ENCODE measurements at places on chromosomes 12 and 14. TPM values are rescaled to one million over a fixed set of nuclear protein-coding genes. Genes with fewer than 3 reads are reported as not detected.

Gene CEBPE
- polyA plus RNA-seq: not detected

Gene CD69
- polyA plus RNA-seq: not detected

DNA sequence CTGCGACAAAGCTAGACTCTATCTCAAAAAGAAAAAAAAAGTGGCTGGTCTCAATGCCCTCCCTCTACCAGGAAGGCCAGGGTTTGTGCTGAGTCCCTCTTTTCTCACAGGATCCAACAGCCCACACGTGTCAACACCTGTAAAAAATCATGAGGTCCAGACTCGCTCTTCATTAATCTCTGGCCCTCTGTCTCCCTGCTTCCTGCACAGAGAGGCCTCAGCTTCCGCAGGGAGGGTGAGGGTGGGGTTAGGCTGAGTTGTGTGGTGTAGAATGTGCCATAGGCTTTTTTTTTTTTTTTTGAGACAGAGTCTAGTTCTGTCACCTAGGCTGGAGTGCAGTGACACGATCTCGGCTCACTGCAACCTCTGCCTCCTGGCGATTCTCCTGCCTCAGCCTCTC lies 6.1 kb downstream of the CFAP73 start:
- no peak for DNase-seq

Gene GPR65
- not detected for polyA plus RNA-seq

DNA sequence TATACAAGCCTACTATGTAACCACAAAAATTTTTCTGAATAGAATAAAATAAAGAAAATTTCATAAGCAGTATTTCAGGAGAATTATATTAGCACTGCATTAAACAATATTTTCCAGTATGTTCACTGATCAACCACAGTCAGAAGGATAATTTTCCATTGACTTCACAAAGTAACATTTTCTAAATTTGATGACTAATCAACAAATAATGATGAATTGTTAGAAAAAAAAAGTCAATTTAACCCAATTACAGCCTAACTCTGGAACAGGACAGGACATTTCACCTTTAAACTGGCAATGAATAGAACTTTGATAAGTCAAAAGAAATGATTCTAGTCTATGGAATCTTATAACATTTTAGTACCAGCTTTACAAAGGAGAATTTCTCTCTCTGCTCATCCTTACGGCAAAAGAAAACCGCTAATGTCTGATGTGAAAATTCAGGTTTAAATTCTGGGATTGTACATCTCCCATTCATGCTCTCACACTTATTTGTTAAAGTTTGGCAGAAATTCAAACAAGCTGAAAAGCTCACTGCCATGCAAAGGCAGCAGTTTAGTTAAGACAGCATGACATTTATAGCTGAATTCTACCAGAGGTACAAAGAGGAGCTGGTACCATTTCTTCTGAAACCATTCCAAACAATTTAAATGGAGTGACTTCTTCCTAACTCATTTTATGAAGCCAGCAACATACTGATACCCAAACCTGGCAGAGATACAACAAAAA lies 84.5 kb downstream of the MDGA2 start:
- DNase-seq: no peak

DNA sequence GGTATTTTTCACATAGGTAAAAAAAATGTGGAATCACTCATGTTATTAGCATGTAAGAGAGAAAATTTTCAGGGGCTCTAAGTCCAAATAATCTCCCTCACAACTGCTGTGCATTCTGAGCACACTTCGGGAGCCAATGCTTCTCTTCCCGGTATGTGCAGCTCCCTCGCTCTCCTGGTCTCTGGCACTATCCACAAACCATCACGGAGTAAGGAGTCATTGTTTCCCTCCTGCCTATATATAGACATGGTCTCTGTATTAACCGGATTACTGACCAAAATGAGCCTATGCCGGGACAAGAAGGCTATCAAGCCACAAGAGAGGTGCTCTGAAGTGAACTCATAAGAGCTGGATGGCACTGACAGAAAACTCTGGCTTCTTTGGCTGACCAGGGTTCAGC lies 13.4 kb downstream of the HECTD4 start:
- no peak for DNase-seq

DNA sequence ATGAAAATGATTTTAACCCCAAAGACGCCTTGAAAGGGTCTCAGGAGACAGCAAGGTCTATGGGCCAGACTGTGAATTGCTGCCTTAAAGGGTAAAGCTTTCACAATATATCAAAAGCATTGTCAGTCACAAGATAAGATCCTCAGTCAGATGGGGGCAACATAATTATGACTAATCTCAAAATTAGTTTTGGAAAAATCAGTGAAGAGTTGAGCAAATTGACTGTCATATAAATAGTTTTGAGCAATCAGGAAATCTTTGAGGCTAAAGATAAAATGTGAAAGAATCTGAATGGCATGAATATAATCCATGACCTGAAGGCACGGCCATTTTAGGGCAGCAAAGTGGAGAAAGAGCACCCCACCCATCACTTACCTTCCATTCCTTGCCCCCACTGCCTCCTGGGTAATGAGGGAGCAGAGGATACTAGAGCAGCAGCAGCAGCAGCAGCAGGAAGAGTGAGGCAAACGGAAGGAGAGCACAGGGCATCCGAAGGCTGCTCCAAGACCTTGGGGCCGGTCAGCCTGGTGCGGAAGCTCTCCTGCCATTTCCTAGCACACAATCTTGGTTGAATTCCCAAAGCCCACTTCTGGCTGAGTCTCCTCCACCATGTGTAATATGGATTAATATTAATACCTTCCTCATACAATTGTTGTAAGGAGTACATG lies 7.0 kb downstream of the STON2 start:
- DNase-seq: no peak

DNA sequence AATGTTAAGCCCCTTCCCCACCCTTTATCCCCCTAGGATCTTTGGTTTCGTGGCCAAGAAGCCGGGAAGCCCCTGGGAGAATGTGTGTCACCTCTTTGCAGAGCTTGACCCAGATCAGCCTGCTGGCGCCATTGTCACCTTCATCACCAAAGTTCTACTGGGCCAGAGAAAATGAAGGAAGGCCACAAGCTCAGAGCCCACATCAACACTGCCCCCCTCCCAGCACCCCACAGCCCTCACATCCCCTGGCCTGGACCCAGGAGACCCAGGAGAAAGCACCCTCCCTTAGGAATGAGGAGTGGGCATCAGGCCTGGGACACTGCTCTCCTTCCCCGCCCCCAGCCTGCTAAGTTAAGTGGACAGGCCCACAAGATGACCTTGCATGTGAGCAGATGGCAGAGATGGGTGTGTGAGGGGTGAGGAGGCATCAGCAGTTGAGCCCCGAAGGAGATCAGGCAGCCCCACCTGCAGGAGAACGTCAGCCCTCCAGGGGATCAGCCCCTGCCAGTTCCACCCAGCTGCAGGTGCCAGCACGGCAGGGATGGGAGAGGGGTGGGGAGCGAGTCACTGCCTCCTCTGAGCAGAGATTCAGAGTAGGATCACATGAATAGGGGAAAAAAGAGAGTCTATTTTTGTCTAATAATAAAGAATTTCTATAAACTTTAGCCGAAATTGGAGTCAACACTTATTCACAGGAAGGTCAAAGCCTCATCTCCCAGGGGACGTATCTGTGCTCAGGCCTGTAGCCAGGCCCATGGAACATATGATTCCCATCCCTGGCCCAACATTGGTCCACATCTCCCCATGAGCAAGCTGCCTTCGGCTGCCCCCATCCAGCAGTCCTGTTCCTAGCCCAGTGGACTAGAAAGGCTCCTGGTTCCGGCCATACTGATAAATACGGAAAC lies 14.1 kb downstream of the TNS2 start:
- DNase-seq: no peak

DNA sequence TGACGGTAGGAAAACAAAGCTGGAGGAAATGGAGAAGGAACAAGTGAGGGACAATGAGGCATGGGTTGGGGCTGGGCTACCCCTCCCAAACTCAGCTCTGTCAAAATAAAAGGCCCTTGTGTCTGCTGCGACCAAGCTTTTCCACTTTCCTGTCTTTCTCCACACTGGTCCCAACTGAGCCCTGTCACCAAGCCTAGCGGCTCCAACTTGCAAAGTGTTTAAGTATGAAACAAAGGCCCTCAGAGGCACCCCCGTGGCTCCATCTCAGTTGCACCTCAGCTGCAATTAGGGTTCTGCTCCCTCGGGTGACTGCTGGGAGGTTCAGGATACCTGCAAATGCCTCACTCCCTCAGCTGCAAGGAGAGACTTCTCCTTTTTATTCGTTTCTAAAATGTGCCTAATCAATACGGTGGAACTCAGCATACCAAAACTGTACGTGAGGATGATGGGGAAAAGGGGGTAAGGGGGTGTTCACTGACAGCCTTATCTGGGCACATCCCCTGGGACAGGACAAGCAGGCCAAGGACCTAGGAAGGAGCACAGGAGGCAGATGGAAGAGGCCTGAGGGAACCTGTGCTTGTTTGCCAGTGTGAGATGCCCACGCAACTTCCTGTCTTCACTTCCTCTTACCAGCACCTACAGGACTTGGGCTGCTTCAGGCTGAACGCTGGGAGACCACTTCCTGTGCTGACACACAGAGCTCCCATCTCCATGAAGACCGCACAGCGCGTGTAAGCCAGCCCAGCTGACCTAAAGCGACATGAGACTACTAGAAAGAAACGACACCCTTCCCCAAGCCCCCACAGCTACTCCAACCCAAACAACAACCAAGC lies 8.9 kb downstream of the VAMP1 start:
- DNase-seq: no peak

Gene E2F7
- polyA plus RNA-seq: 11.9 TPM

Gene EXOC3L4
- not detected for polyA plus RNA-seq

Gene RERG
- polyA plus RNA-seq: not detected

Gene ANKS1B
- polyA plus RNA-seq: not detected

DNA sequence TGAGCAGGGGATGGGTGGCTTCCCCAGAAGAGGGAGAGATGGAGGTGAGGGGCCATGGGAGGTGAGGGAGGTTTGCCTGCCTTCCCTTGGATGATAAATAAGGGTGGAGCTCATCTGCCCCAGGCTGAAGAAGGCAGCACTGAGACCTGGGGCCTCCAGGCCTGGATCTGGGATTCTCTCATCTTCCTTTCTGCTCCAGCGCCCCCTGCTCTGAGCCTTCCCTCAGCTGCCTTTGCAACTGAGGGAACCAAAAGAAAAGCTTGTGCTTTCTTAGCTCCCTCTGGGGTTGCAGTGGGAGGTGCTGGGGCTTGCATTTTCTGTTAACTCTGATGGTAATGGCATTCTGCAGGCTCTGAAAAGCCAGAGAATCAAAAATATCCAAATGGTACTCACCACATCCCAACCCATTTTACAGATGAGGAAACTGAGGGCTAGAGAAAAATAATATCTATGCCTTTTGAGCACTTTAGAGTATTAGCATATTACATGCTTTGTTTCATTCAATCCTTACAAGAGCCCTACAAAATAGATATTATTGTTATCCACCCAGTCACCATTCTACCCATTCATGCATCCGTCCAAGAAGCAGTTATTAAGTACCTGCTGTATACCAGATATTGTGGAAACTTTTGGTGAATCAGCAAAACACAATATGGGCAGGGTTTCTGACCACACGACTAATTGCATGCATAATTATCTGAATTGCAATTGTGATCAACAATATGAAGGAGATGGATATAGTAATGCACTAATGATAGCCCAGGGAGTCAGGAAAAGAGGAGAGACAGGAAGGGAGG lies 102.2 kb downstream of the WSCD2 start:
- DNase-seq: no peak

Gene ESYT1
- 236 TPM for polyA plus RNA-seq

Gene C2CD5
- polyA plus RNA-seq: 8.7 TPM

DNA sequence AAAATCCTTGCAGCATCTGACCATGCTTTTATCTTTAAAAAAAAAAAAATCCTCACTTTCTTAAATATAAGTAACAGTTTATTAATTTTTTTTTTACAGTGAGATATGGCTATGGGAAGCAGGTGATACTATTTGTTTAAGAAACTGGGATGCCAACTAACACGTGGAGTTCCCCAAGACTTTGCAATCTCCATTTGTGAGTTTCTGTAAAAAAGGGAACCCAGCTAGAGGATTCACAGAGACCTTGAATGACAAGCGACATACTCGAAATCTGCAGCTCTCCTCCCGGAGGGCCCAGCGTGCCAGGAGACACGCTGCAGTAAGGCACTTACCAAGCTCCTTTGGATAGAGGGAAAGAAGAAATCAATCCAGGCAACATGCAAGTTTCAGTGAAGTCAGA lies 30.1 kb downstream of the SLC15A4 start:
- no peak for DNase-seq

Gene PLA2G1B
- not detected for polyA plus RNA-seq

DNA sequence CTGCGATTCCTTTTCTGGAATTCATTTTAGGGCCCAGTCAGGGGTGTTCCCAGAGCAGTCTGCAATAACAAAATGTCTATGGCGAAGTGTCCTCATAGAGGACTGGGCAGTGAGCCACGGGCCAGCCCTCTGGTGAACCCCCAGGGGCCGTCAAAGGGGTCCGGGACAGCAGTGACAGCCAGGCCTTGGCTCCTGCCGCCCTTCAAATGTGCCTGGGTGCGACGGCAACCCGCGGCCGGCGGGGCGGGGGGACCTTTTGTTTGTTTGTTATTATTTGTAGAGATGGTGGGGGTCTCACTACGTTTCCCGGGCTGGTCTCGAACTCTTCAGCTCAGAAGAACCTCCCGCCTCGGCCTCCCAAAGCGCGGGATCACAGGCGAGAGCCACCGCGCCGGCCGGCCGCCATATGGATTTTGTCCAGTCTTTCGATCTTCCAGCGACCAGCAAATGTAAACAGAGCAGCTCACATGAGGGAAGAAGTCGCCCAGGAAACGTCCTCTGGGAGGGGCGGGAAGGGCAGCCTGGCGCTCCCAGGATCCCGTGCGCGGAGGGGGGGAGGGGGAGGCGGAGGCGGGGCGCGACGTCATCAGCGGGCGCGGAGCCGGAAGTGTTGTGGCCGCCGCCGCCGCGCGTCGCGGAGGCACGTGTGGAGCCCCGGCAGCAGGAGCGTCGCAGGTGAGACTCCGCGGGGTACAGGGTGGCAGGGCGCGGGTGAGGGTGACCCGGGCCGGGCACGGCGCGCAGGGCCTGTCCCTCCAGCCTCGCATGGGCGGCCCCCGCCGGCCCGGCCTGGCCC lies at the start of gene TRMT61A:
Gene TRMT61A, plus strand, starts transcription at position 610 of the 796 bp plus-strand sequence. CDS start 783 bp downstream, outside the sequence.
- peak; percentile 73 for DNase-seq

- DNase-seq: no peak
Observed at GRCh38 chr14:90412058-90412457, 15.2 kb downstream of the CALM1 start.

Gene SLC7A7
- polyA plus RNA-seq: 0.34 TPM

Gene NTN4
- 9.0 TPM for polyA plus RNA-seq

Gene SLC5A8
- 0.01 TPM for polyA plus RNA-seq

DNA sequence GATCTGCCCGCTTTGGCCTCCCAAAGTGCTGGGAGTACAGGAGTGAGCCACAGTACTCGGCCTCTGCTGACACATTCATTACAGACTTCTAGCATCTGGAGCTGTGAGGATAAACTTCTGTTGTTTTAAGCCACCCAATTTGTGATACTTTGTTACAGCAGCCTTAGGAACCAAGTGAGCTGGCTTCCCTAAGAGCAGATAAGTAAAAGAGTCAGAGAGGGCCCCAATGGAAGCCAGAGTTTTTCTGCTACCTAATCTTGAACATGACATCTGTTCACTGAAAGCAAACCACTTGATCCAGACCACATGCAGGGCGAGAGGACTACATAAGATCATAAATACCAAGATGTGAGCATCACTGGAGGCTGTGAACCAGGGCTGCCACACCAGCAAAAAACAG lies 3.7 kb upstream of the MAPKAPK5 start:
- no peak for DNase-seq

GRCh38 chr14:55838529-55839052 lies 258.6 kb downstream of the KTN1 start:
- no peak for DNase-seq

GRCh38 chr12:128914908-128915563 lies 61.8 kb downstream of the GLT1D1 start:
- no peak for DNase-seq

Measured in mammary epithelial cell (primary cell).